Memory B cell (primary cell): ENCODE measurements at places on chromosomes 3 and 15.

GRCh38 chr3:169604568-169604967 is 58.9 kb downstream of the MECOM start:
- no peak for DNase-seq

DNA sequence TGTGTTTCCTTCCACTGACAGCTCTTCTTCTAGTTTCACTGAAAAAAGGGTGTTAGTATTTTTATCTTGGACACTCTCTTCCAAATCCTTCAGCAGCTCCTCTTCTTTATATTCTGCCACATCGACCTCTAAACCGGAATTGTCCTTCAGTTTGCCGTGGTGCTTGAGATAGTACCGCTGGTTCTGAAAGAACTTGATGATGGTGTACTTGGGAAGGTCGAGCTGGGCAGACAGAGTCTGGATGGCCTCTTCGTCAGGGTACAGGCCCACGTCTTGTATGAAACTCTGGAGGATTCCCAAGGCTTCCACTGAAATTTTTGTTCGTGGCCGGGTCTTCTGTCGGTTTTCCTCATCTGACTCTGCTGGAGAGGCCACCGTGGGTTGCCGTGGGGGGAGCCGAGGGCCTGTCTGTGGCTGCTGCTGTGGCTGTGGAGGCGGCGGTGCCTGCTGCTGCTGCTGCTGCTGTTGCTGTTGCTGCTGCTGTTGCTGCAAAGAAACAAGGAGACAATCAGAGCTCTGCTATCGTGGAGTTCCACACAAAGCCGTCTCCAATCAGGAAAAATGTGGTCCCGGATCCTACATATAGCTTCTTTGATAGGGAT is 75.8 kb downstream of the SATB1 start:
- DNase-seq: no peak

DNA sequence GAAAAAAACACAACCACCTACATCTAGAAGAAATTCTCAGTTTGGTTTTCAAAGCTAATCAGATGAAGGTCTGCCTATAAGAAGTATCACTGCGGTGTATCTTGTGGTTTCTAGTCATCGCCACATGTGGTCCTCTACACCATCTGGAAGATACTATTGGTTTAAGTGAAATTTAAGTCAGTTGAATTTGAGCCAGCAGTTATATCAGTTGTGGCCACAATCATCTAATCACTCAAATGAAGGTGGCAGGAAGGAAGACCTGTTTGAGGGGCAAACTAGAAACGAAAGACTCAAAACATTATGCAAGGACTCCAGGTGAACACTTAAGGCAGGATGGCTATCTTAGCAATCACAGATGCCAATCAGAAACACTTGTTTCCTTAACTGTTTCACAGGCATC is 48.7 kb downstream of the ETV5 start:
- no peak for DNase-seq

DNA sequence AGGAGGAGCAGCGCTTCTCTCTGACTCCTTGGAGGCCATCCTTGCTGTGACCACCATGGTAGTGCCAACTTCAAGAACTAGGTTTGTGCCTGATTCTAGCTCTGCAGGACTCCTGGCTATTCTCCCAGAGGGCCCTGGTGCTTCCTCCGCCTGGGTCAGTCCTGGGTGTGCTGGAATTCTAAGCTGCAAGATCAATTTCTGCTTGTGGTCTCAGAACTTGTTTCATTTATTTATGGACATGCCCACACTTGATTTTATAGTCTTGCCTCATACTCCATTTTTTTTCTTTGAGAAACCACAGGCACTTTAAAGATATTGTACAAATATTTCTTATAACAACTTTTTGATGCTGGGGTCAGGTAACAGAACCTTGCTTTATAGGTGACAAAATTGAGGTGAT is 87.6 kb downstream of the PDCD6IP start:
- no peak for DNase-seq

DNA sequence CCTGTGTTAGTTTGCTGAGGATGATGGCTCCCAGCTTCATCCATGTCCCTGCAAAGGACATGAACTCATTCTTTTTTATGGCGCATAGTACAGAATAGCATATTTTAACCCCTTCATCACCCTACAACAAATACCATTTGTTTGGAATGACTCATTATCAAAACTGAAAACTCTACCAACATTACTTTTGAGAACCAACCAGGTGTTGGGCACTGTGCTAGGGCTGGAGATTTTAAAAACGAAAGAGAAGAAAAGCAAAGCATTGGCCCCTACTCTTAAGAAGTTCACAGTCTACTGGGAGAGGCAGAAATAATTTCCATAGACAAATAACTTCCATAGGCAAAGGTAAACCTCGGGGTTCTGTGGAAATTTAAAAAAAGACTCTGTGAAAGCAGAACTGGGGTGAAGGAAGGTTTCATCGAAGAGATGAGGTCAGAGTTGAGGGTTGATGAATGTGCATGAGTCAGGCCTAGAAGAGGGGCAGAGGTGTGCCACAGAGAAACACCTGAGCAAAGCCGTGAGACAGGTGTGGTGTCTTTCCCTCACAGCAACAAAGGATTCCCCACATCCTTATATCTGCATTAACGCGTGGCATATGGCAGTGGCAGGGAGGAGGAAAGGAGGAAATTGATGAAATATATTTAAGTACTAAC is 51.0 kb downstream of the MCF2L2 start:
- no peak for DNase-seq

- DNase-seq: no peak
Observed at GRCh38 chr3:187987187-187987586, 166.8 kb upstream of the LPP start.

DNA sequence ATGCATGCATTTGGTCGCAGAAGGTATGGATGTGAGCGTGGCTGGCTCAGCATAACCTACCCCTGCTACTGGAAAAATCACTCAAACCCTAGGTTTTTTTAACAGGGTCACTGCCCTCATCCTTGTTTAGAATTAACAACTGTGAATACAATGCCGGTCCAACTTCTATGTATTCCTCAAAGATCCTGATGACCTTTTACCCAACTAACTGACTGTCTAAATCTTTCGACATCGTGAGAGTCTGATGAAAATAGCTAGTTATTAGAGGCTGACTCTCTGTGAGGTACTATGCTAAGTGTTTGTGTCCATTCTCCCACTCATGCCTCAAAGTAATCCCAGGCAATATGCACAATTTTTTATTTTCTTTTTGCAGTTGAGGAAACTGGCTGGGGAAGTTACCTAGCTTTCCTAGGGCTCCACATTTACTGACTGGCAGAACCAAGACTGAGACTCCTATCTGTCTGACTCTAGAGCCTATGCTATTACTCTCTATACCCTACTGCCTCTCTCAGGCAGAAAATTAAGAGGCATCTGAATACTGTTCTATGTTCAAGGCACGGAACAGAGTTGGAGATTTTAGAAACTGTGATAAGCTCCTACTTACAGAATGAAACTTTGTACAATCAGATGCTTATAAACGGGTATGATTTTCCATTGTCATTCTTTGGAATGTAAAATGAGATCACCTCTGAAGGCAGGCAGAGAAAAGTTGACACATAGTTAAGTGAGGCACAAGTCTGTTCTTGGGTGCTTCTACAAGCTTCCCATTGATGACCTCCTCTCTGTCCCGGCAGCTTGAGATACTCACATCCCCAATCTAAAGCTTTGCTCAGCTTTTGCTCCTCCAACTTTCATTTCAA is 56.4 kb downstream of the FILIP1L start:
- no peak for DNase-seq

DNA sequence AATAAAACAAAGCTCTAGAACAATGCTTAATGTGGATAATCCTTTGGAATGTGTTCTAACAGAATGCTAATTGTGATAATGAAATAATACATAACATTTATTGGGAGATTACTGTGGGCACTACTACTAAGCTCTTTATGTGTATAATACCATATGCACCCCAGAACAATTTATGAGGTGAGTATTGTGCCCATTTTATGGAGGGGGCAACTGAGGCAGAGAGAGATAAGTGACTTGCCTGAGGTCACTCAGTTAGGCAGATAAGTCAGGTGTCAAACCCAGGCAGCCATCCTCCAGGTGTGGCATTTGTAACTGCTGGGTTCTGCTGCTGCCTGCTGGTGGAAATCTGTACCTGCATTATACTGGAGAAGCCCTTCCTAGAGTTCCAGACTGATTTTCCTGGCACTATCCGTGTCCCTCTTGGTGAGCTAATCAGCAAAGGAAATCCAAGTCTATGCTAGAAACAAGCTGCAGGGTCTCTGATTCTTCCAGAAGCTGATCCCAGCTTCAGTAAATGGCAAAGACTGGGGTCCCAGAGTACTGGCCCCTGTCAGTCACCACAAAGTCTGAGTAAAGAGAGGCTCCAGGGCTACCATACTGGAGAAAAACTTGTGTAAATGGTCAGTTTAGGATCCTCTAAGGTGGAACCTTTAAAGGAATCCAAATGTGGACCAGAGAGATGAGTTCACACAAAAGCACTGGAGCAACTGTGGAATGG is 22.6 kb upstream of the RBP1 start:
- no peak for DNase-seq

GRCh38 chr15:62914461-62915079 is 128.0 kb upstream of the TPM1 start:
- DNase-seq: no peak

DNA sequence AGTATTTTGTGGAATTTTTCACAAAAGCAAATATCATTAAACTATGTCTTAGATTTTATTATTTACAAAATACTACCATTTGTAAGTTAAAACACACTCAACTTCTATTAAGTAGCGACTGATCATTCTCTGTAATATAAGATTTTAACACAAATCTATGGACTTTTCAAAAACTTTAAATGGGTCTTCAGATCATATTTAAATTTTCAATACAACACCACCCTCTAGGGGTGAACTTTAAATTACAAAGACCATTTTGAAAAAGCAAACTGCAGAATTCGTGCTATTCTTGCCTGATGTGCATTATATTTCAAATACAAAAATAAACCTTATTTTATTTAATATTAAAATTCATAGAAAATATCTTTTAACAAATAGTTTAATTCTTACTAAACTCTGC is 8.2 kb upstream of the VGLL4 start:
- peak; percentile 32 for DNase-seq

- no peak for DNase-seq
Observed at GRCh38 chr3:43086460-43087165, 19.3 kb downstream of the POMGNT2 start.

- DNase-seq: no peak
Observed at GRCh38 chr3:82165266-82165665, 403.8 kb upstream of the GBE1 start.

- no peak for DNase-seq
Observed at GRCh38 chr15:90706394-90707327, 10.5 kb upstream of the BLM start.

GRCh38 chr3:161270991-161271390 is 49.9 kb downstream of the NMD3 start:
- no peak for DNase-seq

- DNase-seq: no peak
Observed at GRCh38 chr3:77158730-77159581, 119.1 kb downstream of the ROBO2 start.

DNA sequence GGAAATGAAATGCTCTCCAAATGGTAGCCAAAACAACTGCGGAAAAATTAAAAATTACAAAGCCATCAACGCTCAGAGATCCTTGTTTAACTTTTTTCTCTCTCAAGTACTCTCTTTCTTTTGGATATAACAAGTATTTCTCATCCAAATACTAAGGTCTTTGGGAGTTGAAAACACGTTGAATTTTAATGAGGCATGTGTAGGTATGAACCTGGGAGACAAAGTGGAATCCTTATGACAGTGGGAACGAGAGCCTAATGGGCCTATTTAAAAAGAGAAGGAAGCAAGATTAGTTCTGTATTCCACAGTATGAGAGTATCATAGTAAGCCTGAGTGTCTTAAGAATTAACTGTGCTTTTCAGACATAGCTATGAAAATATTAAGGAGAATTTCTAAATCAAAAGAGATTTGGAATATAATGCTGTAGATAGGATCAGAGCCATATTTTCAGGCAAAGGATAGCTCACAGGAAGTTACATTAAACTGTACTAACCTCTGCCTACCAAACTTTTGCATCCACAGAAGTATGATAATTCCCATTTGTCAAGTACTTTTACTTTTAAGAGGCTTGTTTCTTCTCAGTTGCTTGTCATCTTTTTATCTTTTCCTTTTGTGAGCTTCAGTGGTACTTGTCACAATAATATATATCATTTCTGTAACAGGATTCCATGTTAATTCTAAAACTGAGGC is 759 bp downstream of the CD96 start:
- no peak for DNase-seq

GRCh38 chr3:61561374-61562041 is at the start of gene PTPRG:
TSS of gene PTPRG (plus strand) at chr3:61561571. CDS start at chr3:61562288, 717 bp downstream.
- DNase-seq: no peak

DNA sequence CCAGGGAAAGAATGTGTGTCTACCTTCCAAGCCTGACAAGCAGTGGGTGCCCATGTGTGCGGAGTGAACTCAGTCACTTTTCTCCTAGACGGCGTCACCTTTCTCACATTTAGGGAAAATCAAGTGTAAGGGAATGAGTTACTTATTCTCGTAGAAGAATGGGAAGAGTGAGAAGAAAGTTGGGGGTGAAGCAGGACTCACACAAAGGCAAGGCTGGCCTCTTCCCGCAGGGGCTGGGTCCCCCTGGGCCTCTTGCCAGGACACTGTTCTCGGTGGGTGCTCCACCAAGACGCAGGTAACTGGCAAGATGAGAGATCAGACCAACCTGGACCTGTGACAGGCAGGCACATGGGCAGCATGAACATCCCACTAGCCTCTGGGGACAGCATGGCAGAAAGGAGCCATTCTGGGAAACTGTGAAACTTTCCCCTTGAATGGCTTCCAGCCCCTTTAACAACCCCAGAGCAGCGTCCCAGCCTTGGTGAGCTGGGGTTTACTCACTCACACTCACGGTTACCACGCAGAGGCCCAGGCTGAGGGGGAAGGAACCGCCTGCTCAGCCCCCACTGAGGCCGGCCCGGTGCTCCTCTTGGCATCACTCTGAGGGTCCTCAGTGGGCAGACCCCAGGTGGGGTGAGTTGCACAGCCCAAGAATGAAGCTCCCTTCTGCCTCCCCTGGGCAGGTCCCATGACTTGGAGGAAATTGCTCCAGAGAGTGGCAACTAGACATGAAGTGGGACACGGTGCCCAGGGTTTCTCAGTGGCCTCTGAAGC is 15.0 kb upstream of the SRP14 start:
- DNase-seq: no peak

DNA sequence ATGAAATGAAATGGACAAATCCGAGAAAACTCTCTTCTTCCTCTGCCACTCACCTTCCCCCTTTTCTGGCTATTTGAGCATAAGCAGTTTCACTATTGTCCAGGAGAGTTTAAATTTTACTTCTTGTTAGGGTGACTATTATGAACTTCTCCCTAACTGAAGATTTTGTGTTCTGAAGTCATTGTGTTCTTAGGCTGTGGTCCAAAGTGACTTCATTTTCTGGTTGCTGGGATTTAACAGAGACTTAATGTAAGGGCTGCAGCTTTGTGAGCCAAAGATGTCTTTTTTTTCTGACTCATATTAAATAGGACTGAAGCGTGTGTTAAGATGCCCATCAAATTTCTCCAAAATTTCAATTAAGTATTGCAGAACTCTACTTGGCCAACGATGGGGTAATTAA is 46.5 kb upstream of the FSTL1 start:
- no peak for DNase-seq

DNA sequence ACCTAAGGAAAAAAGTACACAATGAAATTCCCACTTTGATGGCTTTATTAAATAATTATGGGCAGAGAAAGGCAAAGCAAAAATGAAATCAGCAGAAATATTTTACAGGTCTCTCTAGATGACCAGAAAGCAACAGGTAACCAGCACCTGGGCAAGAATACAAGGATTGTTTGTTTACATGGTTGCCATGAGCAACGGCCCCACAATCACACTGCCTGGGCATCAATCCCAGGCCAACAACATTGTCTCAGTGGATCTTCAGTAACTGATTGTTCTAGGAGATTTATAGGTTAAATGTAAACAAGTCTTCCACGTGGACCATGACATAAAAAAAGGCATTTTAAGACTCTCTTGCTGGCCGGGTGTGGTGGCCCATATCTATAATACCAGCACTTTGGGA is 82.6 kb downstream of the PDZRN3 start:
- DNase-seq: no peak
